ENCODE measurements at places on chromosomes 1 and 21. TPM values are rescaled to one million over a fixed set of nuclear protein-coding genes. Genes with fewer than 3 reads are reported as not detected.
A peak's percentile ranks its signal among the peaks of the same experiment; 100 is the strongest.

Gene CD1E
- polyA plus RNA-seq: 0.53 TPM

Gene TOR1AIP1
- 18.8 TPM for polyA plus RNA-seq

- H3K27ac ChIP-seq: no peak overlapping the region
- H3K27me3 ChIP-seq: no peaks in the 10 kb centered on the region
- H3K36me3 ChIP-seq: no peaks in the 10 kb centered on the region
- peaks cover 20% of the 10 kb centered on the region for H3K4me1 ChIP-seq
- H3K4me3 ChIP-seq: no peak overlapping the region
These were observed 39.1 kb downstream of the CRYAA start for GRCh38 chr21:43207868-43208267.

DNA sequence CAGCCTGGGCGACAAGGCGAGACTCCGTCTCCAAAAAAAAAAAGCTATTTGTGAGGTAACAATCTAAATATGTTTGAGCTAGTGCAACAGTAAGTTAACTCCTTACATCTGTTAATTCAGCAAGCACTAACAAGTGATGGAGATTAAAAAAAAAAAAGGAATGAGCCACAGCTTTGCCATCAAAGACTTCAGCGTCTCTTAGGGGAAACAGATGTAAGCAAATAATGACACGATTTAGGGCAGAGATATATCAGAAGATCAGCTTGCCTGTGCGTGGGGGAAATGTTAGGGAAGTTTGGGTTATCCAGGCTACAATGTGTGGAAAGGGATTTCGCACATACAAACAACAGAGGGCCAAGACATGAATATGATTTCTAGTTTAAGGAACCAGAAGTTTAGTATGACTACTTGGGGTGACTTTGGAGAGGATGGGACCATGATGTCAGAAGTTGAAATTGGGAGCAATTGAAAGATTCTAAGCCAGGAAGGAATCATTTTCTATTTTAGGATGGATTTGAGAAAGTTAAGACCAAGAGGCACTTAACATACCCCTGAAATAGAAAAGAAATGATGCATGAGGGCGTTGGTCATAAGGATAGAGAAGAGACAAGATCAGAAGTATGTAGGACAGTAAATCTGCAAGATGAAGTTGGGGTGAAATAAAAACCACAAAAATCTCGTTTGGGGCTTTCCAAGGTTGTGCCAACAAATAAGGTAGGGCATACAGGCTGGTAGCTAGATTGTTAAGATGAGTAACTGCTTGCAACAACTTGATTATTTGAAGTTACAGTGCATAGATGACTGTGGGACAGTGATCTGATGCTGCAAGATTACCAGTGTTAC, 2.4 kb upstream of the BRWD1 start:
- DNase-seq: no peak
- no peak overlapping the region for H3K27ac ChIP-seq
- peaks cover 42% of the 10 kb centered on the region for H3K4me1 ChIP-seq
- H3K27me3 ChIP-seq: no peaks in the 10 kb centered on the region
- H3K4me3 ChIP-seq: no peak overlapping the region

DNA sequence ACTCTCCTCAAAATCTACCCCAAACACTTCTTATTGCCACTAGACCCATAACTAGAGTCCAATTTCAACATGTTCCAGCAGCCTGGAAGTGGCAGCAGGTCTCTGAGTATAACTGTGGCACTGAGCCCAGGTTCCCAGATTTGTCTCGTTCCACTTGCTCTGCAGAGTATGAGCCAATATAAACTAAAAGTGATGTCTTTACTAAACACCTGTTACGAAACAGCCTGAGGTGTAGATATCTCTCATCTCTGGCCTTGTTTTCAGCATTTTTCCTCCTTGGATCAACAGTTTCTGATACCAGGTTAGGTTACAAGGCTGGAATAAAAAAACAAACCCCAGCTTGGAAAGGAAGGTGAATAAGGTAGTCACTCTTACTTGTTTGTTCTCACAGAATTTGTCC, 25.2 kb upstream of the PRDX6 start:
- peaks cover 32% of the 10 kb centered on the region for H3K4me1 ChIP-seq
- peak; percentile 89 for DNase-seq
- H3K27me3 ChIP-seq: no peaks in the 10 kb centered on the region
- H3K27ac ChIP-seq: peak overlapping the region; percentile 77
- no peak overlapping the region for H3K4me3 ChIP-seq

- H3K4me1 ChIP-seq: peaks cover 42% of the 10 kb centered on the region
- no peak overlapping the region for H3K4me3 ChIP-seq
- H3K36me3 ChIP-seq: no peaks in the 10 kb centered on the region
- no peak overlapping the region for H3K27ac ChIP-seq
These were observed 4.9 kb downstream of the SLAMF8 start for GRCh38 chr1:159831412-159832141.

DNA sequence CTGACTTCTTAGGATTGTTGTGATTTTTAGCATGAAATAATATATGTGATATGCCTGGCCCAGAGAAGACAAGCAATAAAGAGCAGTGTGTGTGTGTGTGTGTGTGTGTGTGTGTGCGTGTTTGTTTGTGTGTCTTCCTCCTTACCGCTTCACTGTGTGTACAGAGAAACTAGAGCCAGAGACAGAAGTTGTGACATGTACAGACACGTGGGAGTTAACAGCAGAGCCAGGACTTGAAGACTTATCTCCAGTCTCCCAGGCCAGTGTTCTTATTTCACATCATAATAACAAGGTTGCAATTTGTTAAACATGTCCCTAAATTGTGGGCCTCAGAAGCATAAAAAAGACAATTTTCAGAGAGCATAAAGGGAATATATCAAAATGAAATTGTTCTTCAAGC, 192.0 kb upstream of the JUN start:
- peaks cover 11% of the 10 kb centered on the region for H3K4me1 ChIP-seq
- H3K27ac ChIP-seq: peak overlapping the region; percentile 41
- DNase-seq: no peak
- no peaks in the 10 kb centered on the region for H3K36me3 ChIP-seq

- H3K4me3 ChIP-seq: no peak overlapping the region
- no peak overlapping the region for H3K27ac ChIP-seq
- no peaks in the 10 kb centered on the region for H3K27me3 ChIP-seq
- H3K4me1 ChIP-seq: peaks cover 6% of the 10 kb centered on the region
These were observed 4.9 kb downstream of the CROCC start for GRCh38 chr1:16926491-16927073.

DNA sequence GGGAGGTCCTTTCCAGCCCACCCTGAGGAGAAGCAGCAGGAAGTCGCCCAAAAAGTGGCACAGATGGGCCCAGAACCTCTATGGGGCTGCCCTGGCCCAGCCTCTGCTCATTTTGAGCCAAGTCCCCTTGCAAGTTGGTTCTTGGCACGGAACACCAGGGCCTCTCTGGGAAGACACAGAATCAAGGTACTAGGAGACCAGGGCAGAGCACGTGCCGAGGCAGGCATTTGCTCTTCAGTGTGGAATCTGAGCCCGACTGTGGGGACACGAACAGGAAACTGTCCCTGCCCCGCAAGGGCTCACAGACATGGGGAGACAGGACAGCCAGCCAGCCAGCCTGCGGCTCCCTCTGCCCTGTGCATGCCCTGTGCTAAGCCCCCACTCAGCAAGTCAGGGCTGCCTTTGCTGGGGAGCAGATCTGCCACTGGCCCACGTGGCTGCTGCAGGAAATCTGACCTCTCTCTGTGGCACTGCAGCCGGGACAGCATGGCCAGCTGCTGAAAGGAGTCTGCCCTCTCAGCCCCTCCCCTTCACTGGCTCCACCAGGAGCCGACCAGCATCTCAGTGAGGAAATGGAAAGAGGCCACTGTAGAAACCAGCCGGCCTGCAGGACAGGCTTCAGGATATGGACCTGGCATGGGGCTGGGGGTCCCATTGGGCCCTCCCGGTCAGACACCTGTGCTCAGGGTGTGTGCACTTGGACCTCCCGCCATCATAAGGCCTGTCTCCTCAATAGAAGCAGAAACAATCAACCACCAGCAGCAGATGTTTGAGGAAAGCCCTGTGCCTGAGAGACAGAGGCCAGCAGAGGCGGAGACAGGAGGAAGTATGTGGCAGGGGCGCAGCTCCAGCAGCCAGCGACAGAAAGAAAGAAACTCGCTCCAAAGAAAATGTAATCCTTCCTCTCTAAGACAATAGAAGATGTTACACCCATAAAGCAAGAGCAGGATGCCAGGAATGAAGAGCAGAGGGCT, 3.7 kb downstream of the ARHGEF16 start:
- DNase-seq: peak; percentile 58
- H3K4me1 ChIP-seq: peaks cover 87% of the 10 kb centered on the region
- H3K36me3 ChIP-seq: no peaks in the 10 kb centered on the region
- H3K27me3 ChIP-seq: peaks cover 4% of the 10 kb centered on the region
- peak overlapping the region; percentile 88 for H3K27ac ChIP-seq

Gene PLA2G2A
- polyA plus RNA-seq: 46.7 TPM

- no peak for DNase-seq
- H3K4me3 ChIP-seq: no peak overlapping the region
- H3K27me3 ChIP-seq: no peaks in the 10 kb centered on the region
- H3K27ac ChIP-seq: no peak overlapping the region
- peaks cover 3% of the 10 kb centered on the region for H3K36me3 ChIP-seq
- H3K4me1 ChIP-seq: peaks cover 4% of the 10 kb centered on the region
These were observed 103.2 kb downstream of the COLGALT2 start for GRCh38 chr1:183934314-183934713.

Gene A3GALT2
- polyA plus RNA-seq: not detected

Gene CRYZ
- polyA plus RNA-seq: 26.3 TPM

DNA sequence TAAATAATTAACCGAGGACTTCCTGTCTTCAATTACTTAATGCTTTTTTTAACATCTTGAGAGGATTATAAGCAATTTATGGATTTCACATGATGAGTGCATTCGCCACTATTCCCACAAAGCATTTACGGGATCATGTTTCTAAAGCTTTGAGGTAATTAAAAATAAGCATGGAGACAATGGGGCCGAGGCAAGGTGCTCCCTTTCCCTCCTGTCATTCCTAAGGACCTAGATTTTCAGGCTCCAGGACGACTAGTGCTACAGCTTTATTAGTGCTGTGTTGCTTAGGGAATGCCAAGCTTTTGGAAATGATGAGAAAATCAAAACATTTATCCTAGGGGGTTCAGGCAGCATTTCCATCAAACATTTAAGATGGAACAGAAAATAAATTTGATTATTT, 209.2 kb downstream of the KCTD3 start:
- no peak overlapping the region for H3K4me3 ChIP-seq
- no peak overlapping the region for H3K27ac ChIP-seq
- no peaks in the 10 kb centered on the region for H3K36me3 ChIP-seq
- no peaks in the 10 kb centered on the region for H3K4me1 ChIP-seq

DNA sequence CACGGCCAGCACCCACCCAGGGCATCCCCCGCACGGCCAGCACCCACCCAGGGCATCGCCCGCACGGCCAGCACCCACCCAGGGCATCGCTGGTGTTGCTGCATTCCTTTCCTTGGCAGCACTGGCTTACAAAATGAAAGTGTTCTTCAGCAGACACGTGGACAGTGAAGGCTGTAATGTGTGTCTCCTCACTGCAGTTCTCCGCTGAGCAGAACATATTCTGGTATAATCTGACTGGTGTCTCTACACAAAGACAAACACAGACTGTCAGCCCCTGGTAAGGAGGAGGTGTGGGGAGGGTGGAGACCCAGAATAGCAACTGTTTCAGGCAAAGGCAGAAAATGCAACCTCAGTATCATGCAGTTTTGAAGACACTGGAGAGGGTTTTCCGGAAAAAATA, 7.3 kb downstream of the LYPD8 start:
- DNase-seq: no peak
- no peaks in the 10 kb centered on the region for H3K36me3 ChIP-seq
- no peak overlapping the region for H3K27ac ChIP-seq
- H3K4me1 ChIP-seq: no peaks in the 10 kb centered on the region
- no peak overlapping the region for H3K4me3 ChIP-seq
- no peaks in the 10 kb centered on the region for H3K27me3 ChIP-seq

GRCh38 chr1:215754112-215754511, 187.0 kb downstream of the KCTD3 start:
- no peak overlapping the region for H3K27ac ChIP-seq
- no peaks in the 10 kb centered on the region for H3K36me3 ChIP-seq
- H3K27me3 ChIP-seq: no peaks in the 10 kb centered on the region
- H3K4me3 ChIP-seq: no peak overlapping the region

Gene TNNT2
- 6.4 TPM for polyA plus RNA-seq

- no peak for DNase-seq
- H3K27ac ChIP-seq: no peak overlapping the region
- no peaks in the 10 kb centered on the region for H3K4me1 ChIP-seq
These were observed 271.7 kb downstream of the DUSP10 start for GRCh38 chr1:221470000-221470698.

Gene TTF2
- polyA plus RNA-seq: 4.1 TPM

Gene SYPL2
- polyA plus RNA-seq: 0.50 TPM
